Osteoblast (primary cell): ENCODE measurements at places on chromosomes 7 and 10. TPM values are rescaled to one million over a fixed set of nuclear protein-coding genes. Genes with fewer than 3 reads are reported as not detected.

DNA sequence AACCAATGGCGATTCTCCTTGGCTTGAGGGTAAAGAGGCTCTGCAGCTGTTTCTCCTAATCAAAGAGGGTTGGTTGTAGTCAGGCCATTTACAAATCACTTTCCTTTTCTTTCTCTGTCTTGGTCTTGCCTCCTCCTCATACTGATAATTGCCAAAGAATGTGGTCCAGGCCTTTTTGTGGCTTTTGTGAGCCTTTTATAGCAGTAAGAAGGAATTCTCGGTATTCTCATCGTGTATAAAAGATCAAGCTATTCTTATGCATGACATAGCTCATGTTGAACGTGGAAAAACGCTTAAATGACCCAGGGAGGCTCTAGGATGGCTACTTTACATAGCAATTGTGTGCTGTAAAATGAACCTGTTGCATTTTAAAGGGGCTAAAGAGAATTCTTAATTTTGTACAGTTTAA, 62.6 kb downstream of the RBM20 start:
- DNase-seq, result peak; percentile 76
- no peaks in the 10 kb centered on the region for H3K27me3 ChIP-seq
- peaks cover 6% of the 10 kb centered on the region for H3K4me1 ChIP-seq
- no peaks in the 10 kb centered on the region for H3K36me3 ChIP-seq
- peak overlapping the region; percentile 40 for H3K4me3 ChIP-seq

DNA sequence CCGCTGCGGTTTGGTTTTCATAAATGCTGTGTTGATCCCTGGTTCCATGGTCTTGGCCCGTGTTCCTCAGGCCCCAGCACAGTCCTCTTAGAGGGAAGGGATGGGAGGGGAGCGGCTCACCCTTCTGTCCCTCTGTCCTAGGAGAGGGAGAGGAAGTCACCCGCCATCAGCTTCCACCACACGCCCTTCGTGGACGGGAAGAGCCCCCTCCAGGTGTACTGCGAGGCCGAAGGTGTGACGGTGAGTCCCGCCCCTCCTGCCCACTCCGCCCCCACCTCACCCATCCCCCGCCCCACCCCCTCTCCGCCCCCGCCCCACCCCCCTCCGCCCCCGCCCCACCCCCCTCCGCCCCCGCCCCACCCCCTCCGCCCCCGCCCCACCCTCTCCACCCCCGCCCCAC, 37.5 kb upstream of the DPYSL4 start:
- H3K36me3 ChIP-seq, result no peaks in the 10 kb centered on the region
- H3K4me1 ChIP-seq, result no peaks in the 10 kb centered on the region
- H3K4me3 ChIP-seq, result no peak overlapping the region
- H3K27ac ChIP-seq, result no peak overlapping the region
- DNase-seq, result no peak

DNA sequence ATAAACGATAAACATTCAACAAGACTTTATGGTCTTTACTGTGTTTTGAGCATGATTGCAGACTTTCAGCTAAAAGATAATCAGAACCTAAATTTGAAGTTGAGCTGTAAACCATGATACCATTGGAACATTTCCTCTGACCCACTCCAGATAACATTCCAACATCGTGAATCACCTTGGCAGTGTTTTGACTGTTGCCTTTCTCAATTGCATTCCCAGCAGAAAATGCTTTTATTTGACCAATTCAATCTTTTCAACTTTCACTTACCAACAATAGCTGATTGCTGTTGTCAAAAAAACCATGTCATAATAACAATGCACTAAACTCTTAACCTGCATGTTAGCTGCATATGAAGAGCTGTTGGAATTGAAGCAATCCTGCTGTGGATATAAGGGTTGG, 165.5 kb downstream of the MDFIC start:
- H3K36me3 ChIP-seq, result no peaks in the 10 kb centered on the region
- peaks cover 12% of the 10 kb centered on the region for H3K4me1 ChIP-seq
- no peak overlapping the region for H3K4me3 ChIP-seq
- H3K27me3 ChIP-seq, result no peaks in the 10 kb centered on the region
- no peak for DNase-seq

DNA sequence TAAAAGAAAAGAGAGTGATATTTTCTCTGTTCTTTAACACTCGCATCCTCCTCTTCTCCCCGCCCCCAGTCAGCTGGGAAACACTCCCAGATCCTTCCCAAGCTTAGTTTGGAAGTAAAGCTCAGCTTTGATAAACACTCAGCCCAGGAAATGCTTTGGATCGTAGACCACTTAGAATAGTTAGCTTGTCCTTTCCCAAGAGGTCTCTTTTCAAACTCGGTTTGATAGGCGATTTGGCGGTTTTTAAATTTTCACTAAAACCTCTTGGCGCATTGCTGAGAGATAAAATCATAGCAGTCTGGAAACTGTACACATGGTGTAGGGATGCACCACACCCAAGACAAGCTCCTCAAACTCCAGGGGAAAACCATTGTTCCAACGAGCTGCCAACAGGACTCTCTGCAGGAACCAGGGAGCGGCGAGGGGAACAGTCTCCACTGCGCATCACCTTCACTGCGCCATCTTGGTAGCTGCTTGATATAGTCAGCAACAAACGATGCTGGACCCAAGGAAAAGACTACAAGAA, 22.3 kb downstream of the SMURF1 start:
- peaks cover 7% of the 10 kb centered on the region for H3K36me3 ChIP-seq
- H3K27me3 ChIP-seq, result no peaks in the 10 kb centered on the region
- H3K4me3 ChIP-seq, result peak overlapping the region; percentile 8

- no peaks in the 10 kb centered on the region for H3K27me3 ChIP-seq
- DNase-seq, result no peak
- no peaks in the 10 kb centered on the region for H3K36me3 ChIP-seq
Observed at GRCh38 chr7:10646194-10646593, 327.5 kb upstream of the PHF14 start.

DNA sequence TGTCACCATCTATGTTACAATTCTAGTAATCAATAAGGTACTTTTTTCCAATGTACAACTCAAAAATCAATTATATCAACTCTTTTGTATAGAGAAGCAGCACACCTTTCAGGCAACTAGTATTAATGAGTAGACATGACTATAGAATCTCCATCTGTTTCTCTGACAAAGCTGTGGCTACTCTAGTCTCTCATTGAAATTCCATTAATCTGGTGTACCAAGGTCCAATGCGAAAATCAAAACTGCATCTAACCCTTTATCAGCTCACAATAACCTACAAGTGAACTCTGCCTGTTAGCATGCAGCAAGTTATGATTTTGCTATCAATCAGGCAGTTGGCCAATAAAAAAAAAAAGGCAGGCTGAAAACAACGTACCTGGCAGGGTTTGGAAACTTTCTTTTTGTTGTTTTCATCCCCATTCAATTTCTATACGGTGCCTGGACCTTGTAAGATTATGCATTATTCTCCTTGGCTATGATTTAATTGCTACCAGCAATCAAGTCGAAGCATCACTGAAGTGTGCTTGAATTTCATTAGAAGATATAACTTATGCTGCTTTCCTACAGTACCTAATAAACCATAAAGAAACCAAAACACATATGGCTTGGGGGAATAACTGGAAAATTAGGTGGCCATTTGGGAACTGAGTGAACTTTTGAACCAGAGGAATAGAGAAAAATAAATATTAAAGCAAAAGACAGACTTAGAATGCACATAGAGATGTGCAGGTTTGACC, 23.2 kb downstream of the SKAP2 start:
- DNase-seq, result no peak
- no peak overlapping the region for H3K27ac ChIP-seq
- no peaks in the 10 kb centered on the region for H3K4me1 ChIP-seq
- no peak overlapping the region for H3K4me3 ChIP-seq
- H3K27me3 ChIP-seq, result no peaks in the 10 kb centered on the region

DNA sequence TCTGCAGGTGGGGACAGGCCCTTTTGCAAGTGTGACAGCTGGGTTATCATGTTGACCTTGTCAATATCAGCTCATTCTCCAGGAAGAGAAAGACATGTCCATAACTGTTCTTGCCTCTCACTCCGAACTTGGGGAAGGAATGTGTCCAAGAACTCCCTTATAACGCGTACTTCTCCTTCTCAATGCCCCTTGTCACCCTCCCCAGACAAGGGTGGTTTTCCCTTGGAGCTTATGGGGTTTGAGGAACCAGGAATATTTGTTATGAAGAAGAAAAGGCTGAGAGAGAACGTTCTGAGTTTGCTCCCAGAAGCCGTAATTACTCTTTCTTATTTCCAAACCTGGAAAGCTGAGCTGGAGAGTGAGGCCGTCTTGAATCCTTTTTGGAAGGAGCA, 77.4 kb downstream of the MKI67 start:
- H3K4me1 ChIP-seq, result peaks cover 13% of the 10 kb centered on the region
- no peak for DNase-seq
- H3K27me3 ChIP-seq, result no peaks in the 10 kb centered on the region
- peaks cover 3% of the 10 kb centered on the region for H3K36me3 ChIP-seq
- no peak overlapping the region for H3K27ac ChIP-seq

DNA sequence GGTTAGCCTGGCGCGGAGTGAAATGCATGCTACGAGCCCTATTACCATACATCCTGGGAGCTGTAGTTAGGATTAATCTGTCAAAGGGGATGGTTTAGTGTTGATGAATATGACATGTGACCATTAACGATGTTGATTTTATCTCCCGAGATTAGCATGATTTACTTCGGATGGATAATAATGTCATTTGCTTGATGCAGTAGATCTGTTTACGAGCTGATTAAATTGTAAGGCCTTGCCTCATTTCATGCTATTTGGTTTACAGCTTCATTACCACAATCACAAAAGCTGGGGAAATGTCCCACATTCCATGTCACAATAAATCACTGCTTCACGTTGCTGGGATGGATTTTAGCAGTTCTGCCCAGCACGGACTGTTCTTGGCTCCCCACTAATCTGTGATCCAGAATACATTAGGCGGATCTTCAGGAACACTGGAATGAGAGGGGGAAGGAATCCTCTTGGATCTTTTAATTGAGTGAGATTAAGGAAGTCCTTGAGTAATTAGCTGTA, 22.3 kb downstream of the ZNF503 start:
- H3K27me3 ChIP-seq, result no peaks in the 10 kb centered on the region
- H3K4me1 ChIP-seq, result no peaks in the 10 kb centered on the region
- no peaks in the 10 kb centered on the region for H3K36me3 ChIP-seq
- DNase-seq, result no peak
- no peak overlapping the region for H3K27ac ChIP-seq
- no peak overlapping the region for H3K4me3 ChIP-seq

The AGR2 gene
- total RNA-seq, result not detected in 2 replicates

The ELFN1 gene
- total RNA-seq, result 12.7 and 14.1 TPM in 2 replicates

The CSGALNACT2 gene
- 31.8 and 37.7 TPM in 2 replicates for total RNA-seq

The CCDC172 gene
- total RNA-seq, result not detected in 2 replicates

The GIMAP7 gene
- total RNA-seq, result under 0.01 TPM in 1 of 2 replicates, not detected in the other

The RPP38 gene
- 13.8 and 16.6 TPM in 2 replicates for total RNA-seq

The IKZF1 gene
- total RNA-seq, result under 0.01 TPM in 1 of 2 replicates, not detected in the other
